ENCODE measurements at places on chromosomes 1 and 21.

DNA sequence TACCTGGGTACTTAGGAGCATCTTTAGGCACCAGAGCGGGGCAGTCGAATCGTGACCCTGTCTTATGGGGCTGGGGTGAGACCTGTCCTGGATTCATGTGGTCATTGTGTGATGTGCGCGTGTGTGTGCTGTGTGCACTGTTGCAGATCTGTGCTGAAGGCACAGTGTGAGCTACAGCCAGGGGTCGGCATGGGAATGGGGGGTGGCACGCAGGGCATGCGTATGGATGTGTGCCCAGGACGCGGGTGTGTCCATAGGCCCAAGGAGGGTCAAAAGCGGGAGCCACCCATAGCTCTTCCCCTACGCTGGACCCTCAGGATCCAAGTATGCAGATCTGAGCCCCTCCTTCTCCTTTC lies 14.6 kb downstream of the PTPRF start:
- no peak for DNase-seq

DNA sequence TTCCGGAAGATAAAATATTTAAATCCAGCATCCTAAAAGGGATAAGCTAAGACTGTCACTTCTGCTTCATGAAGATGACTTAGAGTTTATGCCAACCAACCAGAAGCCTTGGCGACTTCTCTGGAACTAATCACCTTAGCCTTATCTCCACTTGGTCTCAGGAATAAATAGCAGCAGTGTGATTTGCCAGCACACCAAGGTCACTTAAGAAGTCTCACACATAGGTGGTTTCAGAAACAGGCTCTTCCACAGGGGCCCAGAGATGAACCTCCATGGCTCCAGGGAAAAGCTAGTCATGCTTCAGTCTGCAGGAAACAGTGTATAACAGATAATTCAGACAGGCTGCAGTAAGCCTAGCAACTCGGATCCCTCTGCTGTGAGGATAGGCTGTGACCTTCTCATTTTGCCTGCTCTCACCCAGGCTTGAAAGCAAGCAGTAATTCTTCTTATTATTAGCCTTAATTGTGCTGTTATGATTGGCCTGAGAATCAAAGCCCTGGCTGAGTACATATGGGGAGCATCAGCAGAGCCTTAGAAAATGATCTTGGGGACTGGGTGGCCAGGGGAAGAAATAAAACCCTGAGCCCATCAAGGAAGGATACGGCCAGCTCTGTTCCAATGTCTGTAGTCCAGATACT lies 84.7 kb downstream of the WLS start:
- no peak for DNase-seq

DNA sequence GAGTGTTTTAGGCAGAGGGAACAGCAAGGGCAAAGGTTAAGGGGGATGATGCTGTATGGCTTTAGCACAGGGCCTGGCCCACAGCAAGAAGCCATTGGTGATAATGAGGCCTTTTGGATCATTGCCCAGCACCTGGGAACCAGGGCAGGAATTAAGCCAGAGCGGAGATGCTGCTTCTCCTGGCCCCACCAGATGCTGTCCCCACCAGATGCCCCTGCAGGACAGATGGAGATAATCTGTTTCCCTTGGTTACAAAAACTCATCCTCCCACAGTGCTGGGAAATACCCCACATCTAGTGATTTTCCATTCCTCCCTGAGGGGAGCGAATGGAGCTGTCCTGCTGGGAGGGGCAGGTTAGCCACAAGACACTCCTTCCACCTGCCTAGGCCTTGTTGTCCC lies 18.8 kb downstream of the OPRD1 start:
- DNase-seq, result peak; percentile 88

- no peak for DNase-seq
Observed at GRCh38 chr1:170064821-170065220, 9.7 kb downstream of the KIFAP3 start.

- DNase-seq, result no peak
Observed at GRCh38 chr1:17687145-17687544, 68.0 kb upstream of the ACTL8 start.

Data from SK-N-DZ (cell line).